ENCODE measurements at places on chromosomes 16 and 17.

DNA sequence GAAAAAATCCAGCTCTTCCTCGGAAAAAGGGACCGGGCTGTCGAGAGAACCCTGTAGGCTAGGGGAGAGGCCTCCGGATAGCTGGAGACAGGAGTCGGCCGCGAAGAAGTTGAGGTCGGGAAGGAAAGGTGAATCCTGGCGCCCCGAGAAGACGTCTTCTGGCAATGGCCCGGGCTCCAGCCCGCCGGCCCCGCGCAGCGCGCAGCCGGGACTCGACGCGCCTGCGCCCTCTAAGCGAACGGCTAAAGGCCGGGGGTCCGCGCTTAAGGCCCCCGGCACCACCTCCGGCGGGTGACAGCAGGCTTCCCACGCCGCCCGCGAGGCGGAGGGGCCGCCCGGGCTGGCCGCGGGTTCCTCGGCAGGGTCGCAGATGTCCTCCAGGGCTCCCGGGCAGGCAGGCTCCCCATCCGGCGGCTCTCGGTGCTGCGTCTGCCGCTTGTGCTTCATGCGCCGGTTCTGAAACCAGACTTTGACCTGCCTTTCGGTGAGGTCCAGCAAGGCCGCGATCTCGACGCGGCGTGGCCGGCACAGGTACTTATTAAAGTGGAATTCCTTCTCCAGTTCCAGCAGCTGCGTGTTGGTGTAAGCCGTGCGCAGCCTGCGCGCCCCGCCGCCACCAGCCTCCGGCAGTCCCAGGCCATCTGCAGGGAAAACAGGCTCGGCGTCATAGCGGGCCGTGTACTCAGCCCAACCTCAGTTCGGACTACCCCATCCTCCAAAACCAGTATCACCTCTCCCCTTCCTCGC, 1.6 kb downstream of the HOXB2 start:
- DNase-seq: peak; percentile 72

GRCh38 chr17:28725660-28726225, 290 bp downstream of the TLCD1 start:
- DNase-seq: peak; percentile 85

DNA sequence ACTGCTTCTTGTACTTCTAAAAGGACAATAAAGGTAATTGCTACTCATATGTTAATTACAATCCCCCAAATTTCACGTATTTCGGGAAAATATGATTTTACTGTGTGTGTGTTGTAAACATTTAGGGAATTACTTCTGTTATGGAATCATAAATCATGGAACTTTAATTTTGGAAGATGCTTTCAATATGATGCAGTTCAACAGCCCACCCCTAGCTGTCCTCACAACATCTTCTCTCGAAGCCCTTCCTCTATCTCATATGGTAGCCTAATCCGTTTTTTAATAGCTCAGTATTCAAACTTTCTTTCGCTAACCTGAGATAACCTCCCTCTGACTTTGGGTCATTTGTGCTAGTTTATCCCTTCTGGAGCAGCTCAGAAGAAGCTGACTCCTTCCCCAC, 78.4 kb downstream of the ANKFN1 start:
- no peak for DNase-seq

DNA sequence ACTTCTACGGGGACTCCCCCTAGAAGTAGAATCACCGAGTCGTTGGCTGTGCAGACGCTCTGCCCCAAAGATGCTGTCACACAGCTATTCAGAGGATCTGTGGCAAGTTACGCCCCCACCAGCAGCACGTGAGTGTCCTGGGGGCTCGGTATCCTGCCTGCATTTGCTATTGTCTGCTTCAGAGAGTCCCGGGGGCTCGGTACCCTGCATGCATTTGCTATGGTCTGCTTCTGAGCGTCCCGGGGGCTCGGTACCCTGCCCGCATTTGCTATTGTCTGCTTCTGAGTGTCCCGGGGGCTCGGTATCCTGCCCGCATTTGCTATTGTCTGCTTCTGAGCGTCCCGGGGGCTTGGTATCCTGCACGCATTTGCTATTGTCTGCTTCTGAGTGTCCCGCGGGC, 23.8 kb upstream of the ZNF469 start:
- no peak for DNase-seq

GRCh38 chr16:71649704-71650103, 23.7 kb downstream of the MARVELD3 start:
- no peak for DNase-seq

- no peak for DNase-seq
Observed at GRCh38 chr17:77745702-77746101, 212.8 kb upstream of the TNRC6C start.

GRCh38 chr16:10343124-10343760, 42.6 kb upstream of the ATF7IP2 start:
- no peak for DNase-seq

- no peak for DNase-seq
Observed at GRCh38 chr17:60103957-60104356, 25.2 kb upstream of the HEATR6 start.

DNA sequence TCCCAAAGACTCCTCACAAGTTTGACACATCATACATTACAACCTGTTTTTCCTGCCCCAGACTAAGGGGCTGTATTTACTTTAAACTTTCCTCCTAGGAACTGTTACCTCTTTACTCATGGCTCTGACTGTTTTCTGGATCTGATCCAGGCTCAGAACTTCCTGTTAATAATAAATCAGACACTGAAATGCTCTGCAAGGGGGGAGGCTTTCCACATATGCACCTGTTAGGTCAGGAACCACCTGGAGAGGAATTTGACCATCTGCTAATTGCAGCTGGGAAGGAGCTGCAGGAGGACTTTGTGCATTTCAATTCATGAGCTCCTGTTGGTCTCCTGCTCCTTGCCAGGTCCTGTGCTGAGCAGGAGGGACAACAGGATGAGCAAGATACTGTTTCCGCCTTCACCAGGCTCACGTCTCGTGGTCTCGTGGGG, 476.9 kb upstream of the CDH5 start:
- peak; percentile 42 for DNase-seq

DNA sequence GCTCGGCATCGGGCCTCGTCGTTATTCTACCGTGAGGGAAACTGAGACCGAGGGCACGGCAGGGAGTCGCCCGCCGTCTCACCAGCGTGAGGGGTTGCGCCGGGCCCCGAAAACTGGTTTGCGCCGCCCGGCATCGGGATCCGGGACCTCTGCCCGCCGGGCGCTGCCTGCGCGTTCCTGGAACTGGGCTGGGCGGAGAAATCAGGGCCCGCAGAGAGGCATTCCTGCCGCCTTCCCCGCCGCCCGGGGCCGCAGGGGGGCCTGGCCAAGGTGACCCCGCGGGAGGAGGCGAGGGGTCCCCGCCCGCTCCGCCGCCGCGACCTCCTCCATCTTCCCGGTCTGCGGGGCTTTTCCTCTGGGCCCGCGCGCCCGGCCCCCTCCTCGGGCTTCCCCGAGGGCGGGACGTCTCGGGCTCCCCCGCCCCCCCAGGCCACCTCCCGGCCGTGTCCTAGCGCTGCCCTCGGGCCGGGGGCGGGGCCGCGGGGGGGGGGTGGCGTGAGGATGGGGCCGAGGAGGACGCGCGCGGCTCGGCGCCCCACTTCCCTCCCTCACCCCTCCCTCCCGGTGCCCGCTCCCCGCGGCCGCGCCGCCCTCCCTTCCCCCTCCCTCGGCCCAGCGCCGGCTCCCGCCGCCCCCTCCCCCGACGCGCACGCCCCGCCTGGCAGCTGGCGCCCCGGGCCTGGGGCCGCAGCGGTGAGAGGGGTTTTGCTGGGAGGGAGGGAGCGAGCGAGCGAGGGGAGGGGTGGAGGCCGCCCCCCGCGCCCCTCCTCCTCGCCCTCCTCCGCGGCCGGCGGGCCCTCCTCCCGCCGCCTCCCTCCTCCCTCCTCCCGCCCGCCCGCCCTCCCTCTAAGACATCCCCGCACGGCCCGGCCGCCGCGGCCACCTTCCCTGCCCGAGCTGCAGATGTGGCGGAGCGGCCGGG, at the start of gene GLIS2:
Gene GLIS2, plus strand, starts transcription at position 882 of the 922 bp plus-strand sequence. CDS start 16,214 bp downstream, outside the sequence.
- peak; percentile 88 for DNase-seq

DNA sequence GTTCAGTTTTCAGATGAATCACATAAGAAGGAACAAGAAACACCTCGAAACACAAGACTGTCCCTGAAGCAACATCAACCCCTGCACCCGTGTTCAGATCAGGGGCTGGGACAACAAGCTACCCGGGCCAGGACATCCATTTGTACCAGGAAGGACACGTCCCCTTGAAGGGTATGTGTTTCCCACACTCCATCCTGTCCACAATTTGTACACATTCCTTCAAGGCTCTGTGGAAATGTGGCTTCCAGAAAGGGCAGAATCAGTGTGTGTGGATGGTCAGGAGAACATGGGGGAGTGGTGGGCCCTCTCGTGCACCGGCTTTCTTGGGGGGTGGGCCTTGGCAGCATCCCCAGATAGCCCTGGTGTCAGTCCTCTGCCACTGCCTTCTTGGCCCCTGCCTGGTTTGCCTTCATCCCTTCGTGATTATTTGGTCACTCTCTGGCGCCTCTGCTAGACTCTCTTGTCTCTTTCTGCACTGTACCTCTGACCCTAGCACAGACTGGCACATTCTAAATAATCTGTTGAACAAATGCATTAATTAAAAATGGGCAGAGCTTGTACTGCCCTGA, 10.3 kb downstream of the KIFC3 start:
- no peak for DNase-seq

DNA sequence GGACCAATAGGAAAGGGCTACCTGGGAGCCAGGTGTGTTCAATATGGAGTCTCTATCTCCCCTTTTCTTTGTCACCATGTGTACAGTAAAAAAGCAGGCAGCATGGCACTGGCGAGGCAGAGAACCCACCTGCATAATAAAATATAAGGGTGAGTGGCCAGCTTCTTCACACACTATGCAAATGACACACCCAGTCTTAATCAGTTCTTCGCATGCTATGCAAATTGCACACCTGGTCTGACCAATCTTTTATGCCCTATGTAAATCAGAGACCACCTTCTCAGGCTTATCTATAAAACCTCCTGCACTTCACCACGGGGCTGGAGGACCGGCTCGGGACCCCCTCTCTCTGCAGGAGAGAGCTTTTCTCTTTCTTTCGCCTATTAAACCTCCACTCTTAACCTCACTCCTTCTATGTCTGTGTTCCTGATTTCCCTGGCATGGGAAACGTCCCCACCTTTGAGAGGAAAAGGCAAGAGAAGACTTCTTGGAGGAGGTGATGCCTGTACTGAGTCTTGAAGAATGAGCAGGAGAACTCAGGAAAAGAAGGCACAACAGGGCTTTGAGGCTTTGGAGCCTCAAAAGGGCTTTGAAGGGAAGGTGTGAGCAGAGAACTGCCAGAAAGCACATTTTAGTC, 502.1 kb downstream of the GRIN2A start:
- no peak for DNase-seq

DNA sequence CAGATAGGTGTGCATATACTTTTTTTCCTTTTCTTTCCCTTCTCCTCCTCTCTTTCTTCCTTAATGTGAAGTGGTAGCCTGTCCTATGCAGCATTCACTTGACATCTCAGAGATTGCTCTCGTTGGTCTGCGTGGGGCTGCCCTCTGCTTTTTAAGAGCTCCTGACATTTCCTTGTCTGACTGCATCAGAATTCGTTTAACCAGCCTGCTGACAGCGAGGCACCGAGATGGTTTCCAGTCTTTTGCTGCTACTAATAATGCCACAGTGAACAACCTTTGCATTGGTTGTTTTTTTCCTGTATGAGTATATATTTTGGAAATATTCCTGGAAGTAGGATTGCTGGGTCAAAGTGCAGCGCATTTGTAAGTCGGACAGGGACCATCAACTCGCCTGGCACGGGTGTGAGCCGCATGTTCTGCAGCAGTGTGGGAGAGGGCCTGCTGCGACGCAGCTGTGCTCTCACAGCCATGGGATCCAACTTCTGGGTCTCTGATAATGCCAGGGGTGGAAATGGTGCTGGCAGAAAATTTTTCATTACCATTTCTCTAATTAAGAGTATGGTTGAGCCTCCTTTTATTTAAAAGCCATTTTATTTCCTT, 154.3 kb downstream of the SNX29 start:
- DNase-seq: no peak

- no peak for DNase-seq
Observed at GRCh38 chr17:61536422-61536955, 54.5 kb downstream of the NACA2 start.

DNA sequence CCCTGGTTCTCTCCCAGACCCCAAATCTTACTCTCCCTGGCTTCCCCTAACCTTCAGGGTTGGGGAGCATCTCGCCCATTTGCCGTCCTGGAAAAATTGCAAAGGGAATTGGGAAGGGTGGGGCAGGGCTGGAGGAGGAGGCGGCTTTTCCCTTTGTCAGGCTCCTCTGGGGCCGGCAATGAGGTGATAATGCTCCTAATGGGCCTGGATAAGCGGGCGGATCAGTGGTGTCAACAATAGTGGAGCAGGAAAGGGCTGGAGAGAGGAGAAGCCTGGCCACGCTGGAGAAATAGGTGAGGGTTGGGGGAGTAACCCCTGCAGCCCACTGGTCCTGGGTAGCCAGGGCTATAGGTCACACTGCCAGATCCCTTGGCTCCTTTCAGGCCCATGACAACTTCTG, 12.3 kb downstream of the SCN4A start:
- no peak for DNase-seq

DNA sequence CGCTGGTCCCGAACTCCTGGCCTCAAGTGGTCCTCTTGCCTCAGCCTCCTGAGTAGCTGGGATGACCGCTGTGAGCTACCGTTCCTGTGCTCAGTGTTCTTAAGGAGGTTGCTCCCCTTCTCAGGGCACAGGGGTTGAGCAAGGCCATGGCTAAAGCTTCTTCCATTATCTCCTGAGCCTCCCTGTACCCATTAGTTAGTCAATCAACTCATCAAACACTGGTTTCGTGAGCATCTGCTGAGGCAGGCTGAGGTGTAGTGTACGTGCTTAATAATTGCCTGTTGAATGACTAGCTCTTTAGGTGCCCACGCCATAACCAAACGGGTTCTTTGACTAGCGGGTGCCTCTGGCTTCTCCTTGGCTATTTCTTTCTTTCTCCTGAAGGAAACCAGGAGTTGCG, 11.7 kb downstream of the SGCA start:
- DNase-seq: peak; percentile 17

DNA sequence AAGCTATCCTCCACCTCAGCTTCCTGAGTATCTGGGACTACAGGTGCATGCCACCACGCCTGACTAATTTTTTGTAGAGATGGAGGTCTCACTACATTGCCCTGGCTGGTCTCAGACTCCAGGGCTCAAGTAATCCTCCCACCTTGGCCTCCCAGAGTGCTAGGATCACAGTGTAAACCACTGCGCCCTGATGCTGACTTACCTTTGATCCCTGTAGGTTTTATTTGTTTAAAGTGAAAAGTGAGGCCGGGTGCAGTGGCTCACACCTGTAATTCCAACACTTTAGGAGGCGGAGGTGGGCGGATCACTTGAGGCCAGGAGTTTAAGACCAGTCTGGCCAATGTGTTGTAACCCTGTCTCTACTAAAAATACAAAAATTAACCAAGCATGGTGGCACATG, 8.7 kb downstream of the PSKH1 start:
- DNase-seq: no peak

GRCh38 chr17:36857698-36858097, 79.6 kb upstream of the LHX1 start:
- DNase-seq: no peak

DNA sequence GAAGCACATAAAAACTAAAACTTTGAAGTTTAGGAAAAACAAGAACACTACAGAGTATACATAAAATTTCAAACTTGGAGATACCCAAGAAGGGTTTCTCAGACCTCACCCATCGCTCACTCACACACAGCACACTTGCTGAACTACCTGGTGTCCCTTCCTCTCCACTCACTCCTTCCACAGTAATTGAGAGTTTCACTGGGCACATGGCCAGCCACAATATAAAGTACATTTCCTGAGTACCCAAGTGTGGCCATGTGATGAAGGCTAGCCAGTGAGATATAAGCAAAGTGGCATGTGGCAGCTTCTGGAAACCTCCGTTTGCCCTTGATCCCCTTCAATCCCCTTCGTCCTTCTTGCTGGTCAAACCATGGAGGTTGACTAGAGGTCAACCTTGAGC, 11.9 kb downstream of the TOX3 start:
- no peak for DNase-seq

Measured in kidney tubule cell (primary cell).